ENCODE measurements at places on chromosomes 7 and 10.

DNA sequence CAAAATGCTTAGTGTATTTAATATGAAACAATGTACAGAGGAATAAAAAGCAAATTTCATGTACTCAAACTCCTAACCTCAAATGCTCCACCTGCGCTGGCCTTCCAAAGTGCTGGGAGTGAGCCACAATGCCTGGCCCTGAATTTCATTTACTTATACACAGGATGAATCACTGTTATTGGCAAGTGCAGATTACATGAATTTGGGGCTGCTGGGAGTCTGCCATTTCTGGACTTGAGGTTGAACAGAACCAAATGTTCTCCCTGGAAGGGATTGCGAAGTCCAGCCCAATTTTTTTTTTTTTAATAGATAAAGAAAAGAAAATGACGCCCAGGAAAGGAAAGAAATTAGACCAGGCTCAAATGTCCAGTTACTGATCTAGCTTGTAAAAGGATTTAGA is 6.8 kb upstream of the CSTF2T start:
- no peak for DNase-seq

GRCh38 chr10:14397066-14397465 is 66.3 kb upstream of the FRMD4A start:
- DNase-seq, result peak; percentile 73

- DNase-seq, result no peak
Measured at GRCh38 chr10:24894309-24894708, 58.1 kb downstream of the PRTFDC1 start.

GRCh38 chr10:77744245-77744644 is 106.6 kb upstream of the KCNMA1 start:
- DNase-seq, result no peak

- DNase-seq, result no peak
Measured at GRCh38 chr10:58019863-58020537, 247.7 kb downstream of the IPMK start.

- no peak for DNase-seq
Measured at GRCh38 chr10:113337142-113337541, 215.7 kb upstream of the HABP2 start.

- DNase-seq, result no peak
Measured at GRCh38 chr10:90480466-90480865, 377.4 kb downstream of the HTR7 start.

DNA sequence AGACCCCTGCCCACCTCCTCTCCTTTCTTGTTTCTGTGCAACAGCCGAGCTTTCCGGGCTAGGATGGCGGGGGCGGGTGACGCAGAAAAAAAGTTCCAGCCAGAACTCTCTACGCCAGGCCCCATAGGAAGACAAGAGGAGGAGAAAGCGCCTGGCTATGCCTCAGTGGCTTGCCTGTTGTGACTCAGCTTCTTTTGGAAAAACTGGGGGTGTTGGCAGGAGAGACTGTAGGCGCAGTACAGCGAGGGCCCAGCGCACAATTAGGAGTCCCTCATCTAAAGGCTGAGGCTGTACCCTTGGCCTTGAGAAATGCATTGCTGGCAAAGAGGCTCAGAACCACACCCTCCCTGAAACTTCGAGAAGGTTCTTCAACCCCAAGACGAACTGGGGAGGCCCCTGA is 28.0 kb upstream of the KPNA7 start:
- no peak for DNase-seq

DNA sequence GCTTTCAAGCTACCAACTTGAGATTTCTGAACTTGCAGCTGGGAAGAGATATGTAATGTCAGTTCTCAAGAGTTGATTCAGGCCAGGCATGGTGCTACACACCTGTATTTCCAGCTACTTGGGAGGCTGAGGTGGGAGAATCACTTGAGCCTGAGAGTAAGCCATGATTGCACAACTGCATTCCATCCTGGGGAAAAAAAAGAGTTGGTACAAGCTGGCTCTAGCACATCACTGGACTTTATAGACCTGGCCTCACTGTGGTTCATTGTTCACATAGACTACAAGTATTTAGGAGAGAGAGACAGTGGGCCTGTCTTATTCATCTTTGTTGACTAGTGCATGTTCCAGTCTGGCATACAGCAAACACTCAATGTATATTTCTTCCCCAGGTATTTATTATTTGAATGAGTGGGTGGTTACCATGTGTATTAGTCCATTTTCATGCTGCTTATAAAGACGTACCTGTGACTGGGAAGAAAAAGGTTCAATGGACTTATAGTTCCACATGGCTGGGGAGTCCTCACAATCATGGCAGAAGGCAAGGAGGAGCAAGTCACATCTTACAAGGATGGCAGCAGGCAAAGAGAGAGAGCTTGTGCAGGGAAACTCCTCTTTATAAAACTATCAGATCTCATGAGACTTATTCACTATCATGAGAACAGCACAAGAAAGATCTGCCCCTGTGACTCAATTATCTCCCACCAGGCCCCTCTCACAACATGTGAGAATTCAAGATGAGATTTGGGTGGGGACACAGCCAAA is 176.5 kb downstream of the PFKFB3 start:
- DNase-seq, result no peak

GRCh38 chr7:99733448-99733847 is 1.5 kb downstream of the CYP3A7 start:
- no peak for DNase-seq

- no peak for DNase-seq
Measured at GRCh38 chr10:10271639-10272192, 746.0 kb upstream of the CELF2 start.

DNA sequence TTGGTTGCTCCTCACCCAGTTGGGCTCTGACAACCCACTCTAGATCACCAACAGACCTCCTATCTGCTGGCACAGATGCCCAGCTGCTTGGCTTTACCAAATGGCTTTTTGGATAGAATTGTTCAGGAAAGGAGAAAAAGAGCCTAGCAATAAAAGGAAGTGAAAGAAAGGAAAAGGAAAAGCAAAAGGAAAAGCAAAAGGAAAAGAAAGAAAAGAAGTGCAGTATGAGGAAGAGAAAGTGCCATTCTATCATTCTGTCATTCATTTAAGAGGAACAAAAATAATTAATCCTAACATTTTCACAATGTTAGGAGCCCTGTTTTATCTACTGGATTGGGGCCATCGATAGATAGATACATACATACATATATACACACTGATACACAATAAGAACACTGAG is 353.6 kb downstream of the THSD7A start:
- DNase-seq, result no peak

DNA sequence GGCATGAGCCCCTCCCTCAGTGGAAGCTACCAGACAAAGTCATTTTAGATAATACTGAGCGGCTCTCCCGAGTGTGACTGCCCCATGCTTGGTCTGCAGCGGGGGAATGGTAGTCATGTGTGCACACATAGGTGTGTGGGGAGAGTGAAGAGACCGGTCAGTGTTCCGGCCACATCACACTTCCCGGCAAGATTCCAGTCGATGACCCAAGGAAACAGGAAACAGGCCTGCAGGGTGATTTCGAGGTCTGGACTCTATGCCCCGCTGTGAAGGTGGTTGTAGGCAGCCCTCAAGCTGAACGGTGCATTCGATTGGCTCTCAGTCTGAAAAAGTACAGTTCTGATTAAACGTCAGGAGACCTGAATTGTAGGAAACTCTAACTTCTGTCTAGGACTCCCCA is 73.2 kb downstream of the SYPL1 start:
- no peak for DNase-seq

GRCh38 chr10:27680006-27680557 is 65.5 kb downstream of the MKX start:
- DNase-seq, result no peak

GRCh38 chr7:44618753-44619152 is 12.3 kb downstream of the OGDH start:
- no peak for DNase-seq

DNA sequence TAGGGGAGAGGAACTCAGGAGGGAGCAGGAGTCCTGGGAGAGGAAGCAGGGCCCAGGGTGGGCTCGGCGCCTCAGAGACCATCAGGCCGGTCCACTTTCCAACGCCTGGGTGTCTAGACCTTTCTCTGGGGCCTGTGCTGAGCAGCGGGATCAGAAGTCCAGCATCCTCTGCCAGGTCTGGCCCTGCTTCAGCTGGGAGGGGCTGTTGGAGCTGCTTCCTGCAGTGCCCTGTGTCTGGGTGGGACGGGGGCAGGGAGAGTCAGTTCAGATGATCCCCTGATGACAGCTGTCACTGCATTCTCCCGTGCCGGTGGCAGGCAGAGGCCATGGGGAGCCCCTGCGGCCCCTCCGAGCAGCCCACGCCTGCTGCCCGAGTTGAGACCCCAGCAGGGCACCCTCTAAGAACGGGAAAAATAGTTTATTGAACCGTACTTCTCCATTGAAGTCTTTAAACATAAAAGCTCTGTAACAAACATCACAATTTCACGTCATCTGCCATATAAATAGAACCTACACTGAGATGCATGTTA is 23.3 kb downstream of the AP5Z1 start:
- DNase-seq, result no peak

DNA sequence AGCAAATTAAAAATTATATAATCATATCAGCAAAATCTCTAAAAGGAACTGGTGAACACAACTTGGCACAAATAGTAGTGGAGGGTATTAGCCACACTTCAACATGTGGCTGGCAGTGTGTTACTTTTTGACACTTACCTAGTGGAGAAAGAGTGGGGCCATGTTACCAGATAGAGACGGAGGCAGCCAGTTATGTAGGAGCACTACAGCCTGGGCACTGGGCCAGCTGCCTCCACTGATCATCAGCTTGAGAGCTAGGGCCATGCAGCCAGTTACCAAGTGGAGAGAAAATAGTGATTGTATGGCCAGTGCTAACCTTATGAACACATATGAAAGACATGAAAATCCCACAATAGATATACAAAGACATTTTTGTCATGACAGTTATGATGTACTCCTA is 243.1 kb downstream of the CTNNA3 start:
- DNase-seq, result no peak

DNA sequence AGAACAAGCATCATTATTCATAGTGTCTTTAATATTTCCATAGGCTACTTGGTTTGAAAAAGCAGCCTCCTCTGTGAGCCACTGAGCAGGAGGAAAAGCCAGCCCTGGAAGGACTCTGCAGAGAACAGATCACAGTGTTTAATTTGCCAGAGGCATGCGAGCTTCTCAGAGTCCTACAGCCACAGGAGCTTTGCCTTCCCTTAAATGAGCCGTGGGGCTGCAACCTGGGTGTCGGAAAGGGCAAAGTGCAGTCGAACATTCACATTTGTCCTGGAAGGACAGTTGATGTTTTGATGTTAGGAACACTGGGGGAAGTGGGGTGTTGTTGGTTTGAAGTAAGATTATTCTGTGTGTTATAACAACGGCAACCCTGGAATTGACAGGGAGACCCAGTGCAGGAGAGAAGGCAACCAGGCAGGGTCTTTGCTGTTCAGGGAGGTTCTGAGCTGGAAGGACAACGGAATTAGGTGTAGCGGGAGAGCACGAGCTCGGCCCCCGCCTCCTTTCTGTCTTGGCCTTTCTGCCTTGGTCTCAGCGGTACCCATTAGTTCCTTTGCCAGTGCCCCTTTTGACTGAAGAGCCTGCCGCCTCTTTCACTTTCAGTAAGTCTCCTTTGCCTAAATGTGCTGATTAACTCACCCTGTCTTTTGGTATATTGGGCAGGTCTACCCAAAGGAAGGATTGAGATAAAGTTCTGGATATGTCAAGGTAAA is 192.3 kb upstream of the PITRM1 start:
- DNase-seq, result no peak

DNA sequence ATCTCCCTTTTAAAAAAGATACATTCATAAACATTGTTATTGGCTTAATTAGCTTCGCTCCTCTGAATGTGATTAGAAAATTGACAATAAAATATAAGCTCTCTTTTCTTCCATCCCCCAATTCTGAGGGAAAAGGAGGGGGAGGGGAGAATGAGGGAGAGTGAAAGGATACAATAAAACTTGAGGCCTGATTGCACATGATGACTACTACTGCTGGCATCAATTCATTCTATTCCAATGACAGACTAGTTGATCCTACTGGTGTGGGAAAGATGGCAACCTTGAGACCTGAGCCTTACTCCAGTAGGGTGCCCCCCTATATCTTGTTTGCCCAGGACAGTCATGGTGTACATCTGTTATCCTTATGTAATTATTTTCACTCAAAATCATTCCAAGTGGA is 4.5 kb upstream of the IQUB start:
- DNase-seq, result no peak

DNA sequence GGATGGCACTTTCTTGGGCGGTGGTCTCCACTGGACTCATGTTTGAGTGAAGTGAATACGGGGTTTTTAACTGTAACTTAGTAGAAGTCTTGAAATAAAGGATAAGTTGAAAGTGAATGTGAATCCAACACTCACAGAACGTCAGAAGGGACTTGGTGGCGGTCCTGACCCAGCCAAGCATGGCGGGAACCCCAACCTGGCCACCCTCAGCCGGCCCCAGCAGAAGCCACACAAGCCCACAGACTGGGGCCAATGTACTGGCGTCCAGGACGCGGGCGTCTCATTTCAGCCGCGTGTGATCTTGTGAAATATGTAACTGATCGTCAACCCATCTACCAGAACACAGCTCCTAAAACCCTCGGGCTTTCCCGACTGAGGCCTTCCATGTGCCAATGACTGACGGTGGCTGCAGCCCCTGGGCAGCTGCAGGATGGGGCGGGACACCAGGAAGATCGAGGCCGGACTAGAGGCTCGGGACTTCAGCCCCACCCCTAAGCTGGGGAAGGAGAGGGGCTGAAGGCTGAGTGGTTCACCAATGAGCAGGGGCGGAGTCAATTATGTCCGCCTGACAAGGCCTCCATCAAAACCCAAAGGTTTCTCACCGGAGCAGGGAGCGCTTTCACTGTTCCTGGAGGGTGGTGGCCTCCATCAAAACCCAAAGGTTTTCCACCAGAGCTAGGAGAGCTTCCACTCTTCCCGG is 161.5 kb downstream of the MAD1L1 start:
- no peak for DNase-seq

DNA sequence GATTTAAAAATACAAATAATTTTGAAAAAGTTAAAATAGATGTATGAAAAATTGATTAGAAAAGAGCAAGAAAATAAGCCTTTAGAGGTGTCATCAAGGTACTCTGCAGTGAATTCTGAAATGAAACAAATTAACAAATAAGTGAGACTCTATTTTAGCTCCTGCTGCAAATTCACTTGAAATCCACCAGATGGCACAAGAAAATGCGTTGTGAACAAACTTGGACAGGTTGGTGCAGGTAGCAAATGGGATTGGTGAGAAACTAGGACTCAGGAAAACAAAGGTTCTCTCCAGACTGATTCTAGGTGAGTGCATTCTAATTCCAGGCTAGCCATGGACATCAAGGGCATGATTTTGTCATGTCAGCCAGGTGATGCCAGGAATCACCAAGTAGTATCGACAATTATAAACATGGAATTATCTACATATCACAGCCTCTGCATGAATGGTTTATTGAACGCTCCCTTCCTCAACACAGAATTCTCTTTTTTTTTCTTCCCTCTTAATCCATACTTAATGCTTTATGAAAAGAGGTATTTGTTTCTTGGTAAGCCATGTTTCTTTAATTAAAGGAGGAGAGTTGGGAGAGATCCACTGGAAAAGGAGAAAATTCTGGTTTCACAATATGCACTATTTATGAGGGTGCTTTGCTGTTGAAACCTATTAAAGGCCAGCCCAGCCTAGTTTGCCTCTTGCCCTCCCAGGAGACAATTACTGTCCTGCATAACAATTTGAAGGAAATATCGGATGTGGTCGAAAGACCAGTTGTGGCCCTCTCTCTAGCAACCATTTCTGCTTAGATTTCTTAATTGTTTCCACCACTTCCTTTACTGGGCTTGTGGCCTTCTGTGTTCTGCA is 118.1 kb downstream of the ZNF365 start:
- peak; percentile 2 for DNase-seq
